Glutamatergic neuron (in vitro differentiated cells): ENCODE measurements at places on chromosomes 6 and 20.

GRCh38 chr6:37943436-37944058 lies 124.0 kb downstream of the ZFAND3 start:
- DNase-seq, result no peak

GRCh38 chr6:126886106-126886505 lies 232.4 kb upstream of the RSPO3 start:
- DNase-seq, result no peak

- DNase-seq, result no peak
Measured at GRCh38 chr6:56625356-56625755, 17.3 kb downstream of the DST start.

DNA sequence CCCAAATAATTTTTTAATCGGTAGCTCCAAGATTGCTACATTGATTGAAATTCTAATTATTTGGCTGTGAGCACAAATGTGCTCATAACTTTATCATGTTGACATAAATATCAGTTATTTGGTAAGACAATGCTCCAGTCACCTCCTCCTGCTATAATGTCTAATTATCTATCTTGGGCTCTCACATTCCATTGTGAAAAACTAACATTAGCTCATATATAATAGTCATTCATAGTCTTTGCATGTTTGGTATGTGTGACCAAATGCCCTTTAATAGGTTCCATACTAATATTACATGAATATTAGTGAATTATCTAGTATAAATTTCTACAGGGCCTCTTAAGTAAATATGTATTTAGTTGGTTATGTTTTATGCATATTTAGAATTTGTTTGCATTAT lies 185.6 kb upstream of the MCHR2 start:
- no peak for DNase-seq

GRCh38 chr20:24492031-24492607 lies 22.7 kb downstream of the SYNDIG1 start:
- DNase-seq, result no peak

DNA sequence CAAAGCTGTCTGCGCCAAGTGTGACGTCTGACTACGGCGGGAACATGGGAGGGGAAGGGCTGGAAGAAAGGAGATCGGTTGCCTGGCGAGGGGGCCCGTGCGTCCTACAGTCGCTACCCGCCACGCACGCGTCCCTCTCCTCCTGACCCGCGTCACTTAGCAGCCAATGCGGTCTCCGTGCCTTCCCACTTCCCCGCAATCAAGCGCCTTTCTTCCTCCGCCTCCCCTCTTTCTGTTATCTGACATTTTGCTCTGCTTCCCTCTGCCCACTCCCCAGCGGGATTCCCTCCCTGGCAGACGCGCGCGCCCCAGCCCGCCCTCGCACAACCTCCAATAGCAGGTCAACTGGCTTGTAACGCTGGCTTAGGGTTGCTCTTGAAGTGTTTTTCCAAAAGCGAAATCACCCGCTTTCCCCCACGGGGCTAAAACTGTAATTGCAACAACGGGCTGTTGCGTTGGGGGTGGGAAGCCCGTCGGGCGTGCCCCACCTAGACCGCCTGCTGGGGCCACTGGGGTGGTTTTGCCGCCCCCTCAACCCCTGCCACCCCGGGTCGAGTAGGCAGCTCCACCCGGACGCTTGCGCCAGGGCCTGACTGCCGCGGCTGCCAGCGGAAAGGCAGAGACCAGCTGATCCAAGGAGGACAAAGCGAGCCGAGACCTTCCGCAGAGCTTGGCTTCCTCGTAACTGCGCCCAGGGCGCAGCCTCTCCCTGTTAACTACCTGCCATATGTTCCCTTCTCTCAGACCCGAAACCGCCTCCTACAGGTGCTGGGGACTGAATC lies 6.2 kb upstream of the SOX4 start:
- peak; percentile 79 for DNase-seq

- no peak for DNase-seq
Measured at GRCh38 chr6:1869769-1870168, 260.1 kb downstream of the FOXC1 start.

DNA sequence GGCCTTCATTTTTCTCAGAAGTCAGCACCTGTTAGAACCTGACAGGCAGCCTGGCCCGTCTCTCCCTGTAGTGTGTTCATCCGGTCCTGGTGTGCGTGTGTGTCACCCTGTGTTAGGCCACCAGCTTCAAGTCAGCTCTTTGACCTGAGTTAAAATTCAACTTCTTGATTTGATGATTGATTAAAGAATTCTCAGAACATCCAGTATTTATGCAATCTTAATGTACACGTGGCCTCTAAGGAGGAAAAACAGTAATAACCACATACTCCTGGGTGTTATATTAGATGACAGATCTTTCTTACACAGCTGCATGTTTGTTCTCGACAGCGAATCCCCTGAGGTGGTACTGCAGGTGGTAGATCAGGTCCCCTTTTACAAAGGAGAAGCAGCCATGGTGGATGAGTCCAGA lies 19.1 kb upstream of the TMEM217 start:
- DNase-seq, result no peak

GRCh38 chr6:46053039-46053933 lies 37.6 kb upstream of the CLIC5 start:
- no peak for DNase-seq

DNA sequence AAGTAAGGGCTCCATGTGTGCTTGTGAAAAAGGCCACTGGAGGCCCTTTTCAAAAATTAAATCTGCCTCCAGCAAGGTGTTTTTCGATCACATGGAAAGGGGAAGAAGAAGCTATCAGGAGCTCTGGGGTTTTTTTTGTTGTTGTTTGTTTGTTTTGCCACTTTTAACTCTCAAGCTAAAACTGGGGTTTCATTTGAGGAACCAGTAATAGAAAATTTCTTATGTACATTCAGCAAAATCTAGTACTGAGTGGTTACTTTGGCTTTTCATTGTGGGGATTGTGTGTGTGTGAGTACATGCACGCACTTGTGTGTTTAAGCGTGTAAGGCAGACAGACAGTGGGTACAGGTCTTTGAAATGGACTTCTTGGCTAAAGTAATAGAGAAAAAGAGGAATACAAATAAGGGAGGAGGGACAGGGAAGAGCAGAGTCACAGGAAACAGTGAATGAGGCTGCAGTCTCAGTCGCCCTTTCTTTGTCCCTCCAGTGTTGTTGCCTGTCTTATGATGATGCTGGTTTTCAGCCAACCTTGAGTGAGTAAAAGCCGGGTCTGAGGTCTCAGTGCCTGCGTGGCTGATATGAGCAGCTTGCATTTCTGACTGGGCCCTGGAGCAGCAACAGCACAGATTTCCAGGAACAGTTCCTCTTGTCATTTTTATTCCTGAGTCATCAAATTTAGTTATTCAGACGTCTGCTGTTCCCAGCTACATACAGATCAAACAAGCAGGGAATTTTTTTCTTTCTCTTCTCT lies 26.2 kb downstream of the SLC16A10 start:
- no peak for DNase-seq

DNA sequence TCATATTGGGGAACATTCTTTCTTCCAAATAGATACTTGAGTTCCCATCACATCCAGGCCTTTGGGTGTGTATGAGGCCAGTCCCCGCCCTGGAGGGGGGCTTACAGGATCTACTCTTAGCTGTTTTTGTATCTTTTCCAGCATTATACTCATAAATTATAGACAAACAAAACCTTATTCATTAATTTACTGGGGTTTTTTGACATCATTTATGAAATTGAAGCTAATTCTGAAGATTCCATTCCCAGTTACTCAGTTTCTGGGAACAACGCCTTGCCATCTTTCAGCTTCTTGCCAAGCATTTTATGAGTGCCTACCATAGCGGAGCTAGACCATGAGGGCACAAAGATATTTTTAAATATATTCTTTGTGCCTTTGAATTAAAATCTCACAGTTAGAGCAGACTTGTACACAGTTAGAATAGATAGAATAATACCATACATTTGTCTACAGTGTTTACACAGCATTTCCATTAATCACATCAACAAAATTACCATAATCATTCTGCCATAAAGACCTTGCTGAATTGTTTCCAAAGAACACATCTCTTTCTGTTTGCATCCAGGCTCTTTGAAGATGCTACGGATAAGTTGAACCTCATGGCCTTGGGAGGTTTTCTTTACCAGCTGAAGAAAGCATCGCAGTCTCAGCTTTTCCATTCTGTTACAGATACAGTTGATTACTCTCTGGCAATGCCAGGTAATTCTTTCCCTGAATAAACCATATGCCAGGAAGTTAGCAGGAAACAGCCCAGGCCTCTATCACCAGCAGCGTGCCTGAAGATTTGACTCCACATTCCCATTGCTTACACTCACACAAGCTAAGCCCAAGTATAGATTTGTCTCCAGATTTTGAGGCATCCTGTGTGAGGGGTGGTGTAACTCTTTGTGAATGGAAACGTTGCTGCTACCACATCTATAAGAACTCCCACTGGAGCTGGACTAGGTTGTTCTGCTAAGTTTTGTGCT lies 75.4 kb upstream of the PBOV1 start:
- DNase-seq, result no peak

DNA sequence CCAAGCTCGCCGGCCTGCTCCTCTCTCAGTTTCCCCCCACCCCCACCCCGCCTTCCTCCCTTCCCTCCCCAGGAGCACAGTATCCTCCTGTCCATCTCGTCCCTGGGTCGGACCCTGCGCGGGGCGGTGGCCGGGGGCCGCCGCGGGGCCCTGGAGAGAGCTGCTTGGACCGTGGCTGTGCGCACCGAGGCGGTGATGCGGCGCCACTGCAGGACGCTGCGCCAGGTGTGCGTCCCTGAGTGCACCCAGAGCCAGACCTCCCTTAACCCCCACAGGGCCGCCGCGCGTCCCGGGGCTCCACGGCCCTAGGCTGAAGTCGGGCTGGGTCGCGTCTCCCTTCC lies 2.2 kb downstream of the C20orf204 start:
- no peak for DNase-seq

DNA sequence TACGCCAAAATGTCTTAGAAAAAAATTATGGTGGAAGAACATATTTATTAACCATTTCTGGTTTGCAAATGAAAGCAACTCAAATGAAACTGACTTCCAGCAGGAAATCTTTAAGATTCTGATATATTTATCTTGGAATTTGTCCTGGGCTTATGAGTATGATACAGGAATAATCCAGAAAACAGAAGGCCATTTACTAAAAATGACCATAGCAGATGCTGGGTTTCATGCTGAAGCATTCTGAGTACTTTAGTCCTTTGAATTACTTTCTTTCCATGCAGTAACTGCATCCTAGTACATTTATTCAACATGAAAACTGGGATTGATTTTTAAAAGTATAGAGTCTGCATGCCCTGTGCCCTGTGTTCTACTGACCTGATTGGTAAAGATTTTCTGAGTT lies 172.4 kb downstream of the CLVS2 start:
- DNase-seq, result no peak

DNA sequence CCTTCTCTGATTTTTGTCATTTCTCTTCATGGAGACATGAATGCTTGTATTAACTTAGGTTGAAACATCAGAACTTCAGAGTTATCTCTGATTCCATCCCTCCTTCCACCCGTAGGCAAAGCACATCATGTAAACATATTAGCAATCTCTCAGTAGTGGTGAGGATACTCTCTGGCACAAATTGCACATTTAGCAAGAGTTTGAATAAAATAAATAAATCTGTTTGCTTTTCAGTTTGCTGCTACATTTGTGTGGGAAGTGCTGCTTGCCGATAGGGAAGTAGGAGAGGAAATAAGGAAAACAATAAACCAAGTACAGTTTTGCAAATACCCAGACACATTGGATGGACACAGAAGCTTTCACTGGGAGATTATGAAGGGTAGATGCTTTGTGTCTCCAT lies 359.0 kb downstream of the BCKDHB start:
- no peak for DNase-seq

DNA sequence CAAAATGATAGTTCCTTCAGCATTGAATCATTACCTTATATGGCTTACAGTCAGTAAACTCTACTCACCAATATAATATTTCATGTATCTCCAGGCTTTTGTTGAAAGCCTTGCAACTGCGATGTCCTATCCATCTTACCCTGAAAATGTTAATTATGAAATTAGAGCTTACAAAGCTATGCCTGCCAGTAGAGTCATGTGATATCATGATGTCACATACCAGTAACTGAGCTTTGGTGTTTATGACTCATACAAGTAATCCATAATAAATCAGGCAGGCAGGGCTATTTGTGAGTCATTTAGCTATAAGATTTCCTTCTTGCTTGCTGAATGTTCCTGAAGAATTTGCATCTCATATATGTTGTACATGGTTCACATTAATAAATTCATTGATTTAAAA lies 44.9 kb upstream of the FAM83B start:
- DNase-seq, result no peak

DNA sequence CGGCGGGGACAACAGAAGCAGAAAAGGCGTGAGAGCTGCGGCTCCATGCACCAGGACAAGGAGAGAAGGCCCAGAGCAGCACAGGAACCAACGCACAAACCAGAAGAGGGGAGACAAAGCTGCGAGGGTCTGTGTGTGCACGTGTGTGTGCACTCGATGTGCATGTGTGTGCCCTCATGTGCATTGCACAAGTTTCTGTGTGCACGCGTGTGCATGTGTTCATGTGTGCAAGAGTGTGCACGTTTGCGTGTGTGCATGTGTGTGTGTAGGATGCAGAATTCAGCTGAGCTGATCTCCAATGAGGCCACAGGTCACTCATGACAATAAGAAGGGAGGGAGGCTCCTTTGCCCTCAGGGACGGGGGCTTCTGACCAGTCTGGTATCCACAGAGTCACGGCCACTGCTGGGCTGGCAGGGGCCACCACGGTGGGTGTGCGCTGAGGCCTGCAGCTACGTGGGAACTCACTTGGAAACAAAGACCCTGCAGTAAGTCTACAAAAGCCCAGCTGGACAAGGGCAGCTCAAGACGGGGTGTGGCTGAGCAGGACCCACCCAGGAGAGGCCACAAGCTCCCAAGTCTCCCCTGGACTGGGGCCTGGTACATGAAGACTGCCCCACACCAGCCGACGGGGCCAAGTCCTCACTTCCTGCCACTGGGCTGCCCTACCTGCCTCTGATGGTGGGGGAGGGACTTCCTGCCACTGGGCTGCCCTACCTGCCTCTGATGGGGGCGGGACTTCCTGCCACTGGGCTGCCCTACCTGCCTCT lies 48.1 kb upstream of the CHRNA4 start:
- no peak for DNase-seq

GRCh38 chr6:68967549-68968300 lies 332.6 kb downstream of the ADGRB3 start:
- DNase-seq, result peak; percentile 61

GRCh38 chr6:33323623-33323948 lies 6.0 kb upstream of the ZBTB22 start:
- DNase-seq, result peak; percentile 70

- DNase-seq, result no peak
Measured at GRCh38 chr6:129364767-129365166, 345.2 kb downstream of the ARHGAP18 start.

DNA sequence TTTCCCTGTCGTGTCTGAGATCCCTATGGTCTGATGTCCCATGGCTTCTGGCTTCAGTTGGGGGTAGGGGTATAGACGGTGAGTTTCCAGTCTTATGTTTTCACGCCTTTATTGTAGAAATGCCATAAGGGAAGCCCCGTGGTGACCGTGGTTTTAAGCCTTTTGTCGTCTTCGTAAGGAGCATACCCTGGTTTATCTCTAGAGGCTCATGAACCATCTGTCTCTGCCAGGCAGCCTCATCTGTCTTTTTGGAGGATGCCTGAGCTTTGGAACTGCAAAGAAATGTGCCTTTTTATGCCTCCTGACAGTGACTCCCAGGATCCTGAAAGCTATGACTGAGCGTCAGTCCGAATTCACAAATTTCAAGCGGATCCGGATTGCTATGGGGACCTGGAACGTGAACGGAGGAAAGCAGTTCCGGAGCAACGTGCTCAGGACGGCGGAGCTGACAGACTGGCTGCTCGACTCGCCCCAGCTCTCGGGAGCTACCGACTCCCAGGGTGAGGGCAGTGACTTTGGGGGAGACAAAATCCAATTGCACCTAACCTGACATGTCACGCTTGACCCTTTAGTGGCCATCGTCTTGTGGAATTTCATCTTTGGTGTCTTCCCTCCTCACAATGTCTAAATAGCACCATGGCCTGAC lies 84.6 kb downstream of the SYNJ2 start:
- DNase-seq, result no peak
